RPMI7951 (cell line): ENCODE measurements at places on chromosomes 2 and 18.

- no peak for DNase-seq
Observed at GRCh38 chr2:25286723-25287483, 54.8 kb downstream of the DNMT3A start.

- DNase-seq: peak; percentile 67
Observed at GRCh38 chr2:219551441-219552381, 7.9 kb downstream of the TMEM198 start.

GRCh38 chr2:54271843-54272627, 16.0 kb upstream of the TSPYL6 start:
- no peak for DNase-seq

GRCh38 chr2:108460345-108461037, 11.5 kb downstream of the GCC2 start:
- no peak for DNase-seq

DNA sequence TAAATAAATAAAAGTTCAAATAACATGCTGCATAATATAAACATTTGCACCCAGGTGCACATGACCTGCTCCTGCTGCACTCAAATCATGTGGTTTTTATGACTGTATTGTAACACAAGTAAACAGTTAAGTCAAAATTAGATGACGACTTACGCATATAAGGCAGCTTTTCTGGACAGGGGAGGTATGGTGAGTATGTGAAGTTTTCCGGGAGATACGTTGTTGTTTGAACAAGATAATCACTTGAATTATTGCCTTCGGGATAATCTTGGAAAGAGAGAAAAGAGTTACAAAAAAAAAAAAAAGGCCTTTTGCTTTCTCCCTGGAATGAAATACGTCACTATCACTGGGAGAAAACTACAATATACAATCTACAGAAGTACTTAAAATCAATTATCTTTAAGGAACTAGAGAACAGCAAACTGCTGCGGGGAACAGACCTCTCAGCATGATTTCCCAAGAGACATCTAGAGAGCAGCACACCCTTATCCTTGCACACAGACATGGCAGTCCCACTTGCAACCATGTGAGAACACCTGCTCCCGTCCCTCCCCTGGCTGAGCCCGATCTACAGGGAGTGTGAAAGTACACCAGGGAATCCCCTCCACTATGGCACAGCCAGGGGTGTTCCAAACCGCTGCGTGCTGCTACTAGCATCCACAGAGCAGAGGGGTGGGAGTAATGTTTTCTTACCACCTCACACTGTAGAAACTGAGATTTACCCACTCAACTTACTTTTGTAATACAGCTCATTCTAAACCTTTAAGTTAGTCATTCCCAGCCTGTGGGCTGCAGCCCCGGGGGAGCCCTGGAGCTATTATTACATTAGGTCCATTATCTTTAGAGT, 26.3 kb downstream of the B4GALT6 start:
- no peak for DNase-seq

DNA sequence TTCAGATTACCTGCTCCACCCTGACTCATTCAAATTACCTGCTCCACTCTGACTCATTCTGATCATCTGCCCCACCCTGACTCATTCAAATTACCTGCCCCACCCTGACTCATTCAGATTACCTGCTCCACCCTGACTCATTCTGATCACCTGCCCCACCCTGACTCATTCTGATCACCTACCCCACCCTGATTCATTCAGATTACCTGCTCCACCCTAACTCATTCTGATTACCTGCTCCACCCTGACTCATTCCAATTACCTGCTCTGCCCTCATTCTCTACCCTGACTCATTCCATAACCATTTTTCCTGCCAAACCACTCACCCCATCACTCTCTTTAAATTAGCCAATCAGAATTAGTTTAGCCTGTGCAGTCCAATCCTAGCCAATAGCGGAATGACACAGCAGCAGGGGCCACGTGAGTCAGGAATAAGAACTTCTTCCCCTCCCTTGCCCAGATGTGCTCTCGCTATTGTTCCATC, 26.2 kb downstream of the CFAP53 start:
- DNase-seq: peak; percentile 5

GRCh38 chr18:76821875-76822505, 367 bp upstream of the ZNF236 start:
- peak; percentile 45 for DNase-seq
